Stimulated activated CD4-positive, alpha-beta T cell treated with anti-CD3 and anti-CD28 coated beads, Interleukin-2, amount 100 ng/mL, for 24 hours (primary cell): ENCODE measurements at places on chromosomes 1 and 21.

DNA sequence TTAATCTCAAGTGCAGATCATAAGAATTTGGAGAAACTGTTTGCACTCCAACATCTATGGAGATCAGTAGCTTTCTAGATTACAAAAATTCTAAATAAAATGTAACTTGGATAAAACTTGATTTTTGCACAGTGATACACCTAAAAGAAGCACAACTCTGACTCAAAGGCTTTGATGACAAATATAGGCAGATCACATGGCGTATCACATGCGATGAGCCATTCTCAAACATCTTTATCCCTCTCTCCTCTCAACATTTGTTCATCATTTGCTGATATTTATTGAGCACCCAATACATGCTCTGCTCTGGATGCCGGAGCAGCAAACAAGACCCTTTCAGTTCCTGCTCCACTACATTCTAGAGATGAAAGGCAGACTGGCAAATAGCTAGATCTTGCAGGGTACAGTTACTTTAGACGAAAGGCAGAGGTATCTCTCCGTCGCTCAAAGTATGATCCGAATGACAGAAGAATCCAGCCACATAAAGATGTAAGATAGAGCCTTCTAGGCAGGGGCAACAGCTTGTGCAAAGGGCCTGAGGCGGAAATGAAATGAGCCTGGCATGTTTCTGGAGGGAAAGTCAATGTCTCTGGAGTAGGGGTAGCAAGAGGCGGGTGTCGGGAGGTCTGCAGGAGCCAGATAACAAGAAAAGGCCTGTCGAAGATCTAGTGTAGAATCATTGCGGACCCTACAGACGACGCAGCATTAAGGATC is 145.8 kb upstream of the ERRFI1 start:
- no peak for DNase-seq

DNA sequence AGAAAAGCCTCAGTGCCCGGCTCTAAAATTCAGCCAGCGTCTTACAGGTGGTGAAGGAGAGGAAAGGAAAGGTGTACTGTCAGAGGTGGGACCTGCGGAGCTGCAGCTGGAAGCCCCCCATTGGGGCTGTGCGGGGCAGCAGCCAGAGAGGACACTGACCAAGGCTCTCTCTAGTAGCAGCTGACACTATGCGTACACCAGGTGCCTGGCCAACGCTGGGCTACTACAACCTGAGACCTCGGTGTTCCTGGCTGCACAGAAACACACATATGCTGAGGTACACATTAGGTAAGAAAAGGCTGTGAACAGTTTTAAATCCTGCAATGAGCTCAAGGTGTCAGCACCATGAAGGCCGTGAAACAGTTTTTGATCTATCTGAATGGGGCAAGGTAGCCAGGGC is 55.5 kb upstream of the EDN2 start:
- DNase-seq = no peak

DNA sequence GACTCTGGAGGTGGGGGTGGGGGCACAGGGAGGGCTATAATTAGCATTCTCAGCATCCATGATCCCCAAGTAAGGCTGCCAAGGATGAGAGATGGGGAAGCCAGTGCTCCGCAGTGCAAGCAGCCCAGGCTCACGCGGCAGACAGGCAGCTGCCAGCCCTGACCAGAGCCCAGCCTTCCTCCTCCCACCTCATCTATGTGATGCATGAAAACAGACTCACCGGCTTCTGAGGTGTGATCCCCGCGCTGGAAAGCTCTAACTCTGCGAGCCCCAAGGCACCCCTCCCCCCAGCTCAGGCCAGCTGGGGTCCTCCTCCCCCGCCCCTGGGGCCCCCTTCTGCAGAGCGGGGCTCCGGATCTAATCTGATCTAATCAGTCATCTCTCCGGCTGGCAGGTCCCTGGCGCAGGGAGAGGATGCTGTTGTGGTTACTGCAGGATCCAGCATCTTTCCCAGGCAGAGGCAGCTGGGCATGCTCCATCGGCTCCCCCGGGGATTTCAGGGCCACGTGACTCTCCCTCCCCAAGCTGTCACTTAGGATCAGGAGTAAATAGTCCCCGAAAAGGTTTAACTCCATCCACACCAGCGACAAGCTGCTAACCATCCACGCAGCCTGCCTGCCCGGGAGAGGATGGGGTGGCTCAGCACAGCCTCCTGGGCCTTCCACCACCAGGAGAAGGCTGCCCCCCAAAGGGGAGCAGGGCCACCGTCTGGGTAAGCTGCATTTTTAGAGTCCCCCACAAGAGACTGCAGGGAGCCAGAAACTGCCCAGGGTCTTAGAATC is at the start of gene PLEKHA6:
Gene PLEKHA6 (minus strand): TSS at position 456 of the 782 bp plus-strand sequence. CDS start 86,202 bp downstream, outside the sequence.
- DNase-seq = no peak

DNA sequence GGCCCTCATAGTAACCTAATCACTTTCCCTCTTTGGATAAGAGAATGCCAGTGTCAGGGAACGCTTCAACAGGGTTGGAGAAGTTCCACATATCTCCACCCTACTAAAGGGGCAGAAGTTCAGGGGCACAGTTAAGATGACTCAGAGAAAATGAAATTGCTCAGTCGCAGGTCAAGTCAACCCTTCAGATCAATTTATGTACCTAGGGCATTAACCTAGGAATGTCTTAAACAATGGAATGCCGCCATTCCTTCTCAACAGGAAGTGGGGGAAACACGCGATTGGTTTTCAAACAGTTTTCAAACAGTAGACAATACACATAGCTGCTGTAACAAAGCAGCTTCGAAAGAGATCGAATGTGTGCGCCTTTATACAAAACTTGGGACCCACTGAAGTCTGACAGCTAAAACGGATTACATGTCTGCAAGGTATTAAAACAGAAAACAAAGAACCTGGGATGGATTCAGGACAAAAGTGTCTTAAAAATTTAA is 897 bp downstream of the SLC25A24 start:
- no peak for DNase-seq

DNA sequence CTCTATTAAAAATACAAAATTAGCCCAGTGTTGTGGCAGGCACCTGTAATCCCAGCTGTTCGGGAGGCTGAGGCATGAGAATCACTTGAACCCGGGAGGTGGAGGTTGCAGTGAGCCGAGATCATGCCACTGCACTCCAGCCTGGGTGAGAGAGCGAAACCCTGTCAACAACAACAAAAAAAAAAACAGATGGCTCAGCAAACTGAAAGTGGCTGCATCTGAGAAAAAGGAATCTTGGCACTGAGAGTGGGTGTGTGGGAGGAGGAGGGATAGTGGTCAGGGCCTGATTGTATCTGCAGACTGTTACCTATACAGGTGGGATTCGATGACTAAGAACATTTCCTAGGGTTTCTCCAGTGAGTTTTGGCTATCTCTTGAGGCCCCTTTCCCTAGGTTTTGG is 122.2 kb upstream of the BARHL2 start:
- no peak for DNase-seq

DNA sequence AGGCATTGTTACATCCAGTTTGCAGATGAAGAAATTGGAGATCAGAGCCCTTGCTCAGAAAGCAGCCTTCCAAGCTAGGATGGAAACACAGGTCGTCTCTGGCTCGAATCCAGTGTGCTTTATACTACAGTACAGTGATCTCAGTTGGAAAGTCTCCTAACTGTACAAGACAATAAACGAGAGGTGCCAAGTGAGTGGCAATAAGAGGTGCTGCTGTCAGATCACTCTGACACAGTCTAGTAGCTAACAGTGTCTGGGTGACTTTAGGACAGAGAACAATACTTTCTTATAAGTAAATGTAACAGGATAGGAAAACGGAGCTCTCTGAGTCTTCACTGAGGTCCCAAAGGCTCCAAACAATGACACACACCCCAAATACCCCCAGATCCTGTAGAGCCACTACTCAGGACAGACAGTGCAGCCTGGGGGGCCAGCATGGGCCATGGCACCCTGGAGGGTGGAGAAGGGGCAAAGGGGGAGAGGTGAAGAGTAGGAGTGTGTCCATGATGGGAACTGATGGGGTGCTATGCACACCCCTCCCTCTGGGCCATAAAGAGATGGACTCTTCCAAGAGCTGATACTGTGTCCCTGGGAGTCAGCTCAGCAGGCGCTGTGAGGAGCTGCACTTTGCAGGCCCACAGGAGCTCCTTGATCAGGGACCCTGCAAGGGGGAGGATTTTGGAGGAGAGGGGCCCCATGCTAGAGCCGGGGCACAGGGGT is 3.3 kb downstream of the SH3BGR start:
- no peak for DNase-seq

- DNase-seq = no peak
Observed at GRCh38 chr21:33036430-33037162, 10.9 kb downstream of the OLIG2 start.

- no peak for DNase-seq
Observed at GRCh38 chr1:59499943-59500569, 203.2 kb downstream of the FGGY start.

GRCh38 chr1:27607239-27607804 is 3.4 kb upstream of the AHDC1 start:
- no peak for DNase-seq

DNA sequence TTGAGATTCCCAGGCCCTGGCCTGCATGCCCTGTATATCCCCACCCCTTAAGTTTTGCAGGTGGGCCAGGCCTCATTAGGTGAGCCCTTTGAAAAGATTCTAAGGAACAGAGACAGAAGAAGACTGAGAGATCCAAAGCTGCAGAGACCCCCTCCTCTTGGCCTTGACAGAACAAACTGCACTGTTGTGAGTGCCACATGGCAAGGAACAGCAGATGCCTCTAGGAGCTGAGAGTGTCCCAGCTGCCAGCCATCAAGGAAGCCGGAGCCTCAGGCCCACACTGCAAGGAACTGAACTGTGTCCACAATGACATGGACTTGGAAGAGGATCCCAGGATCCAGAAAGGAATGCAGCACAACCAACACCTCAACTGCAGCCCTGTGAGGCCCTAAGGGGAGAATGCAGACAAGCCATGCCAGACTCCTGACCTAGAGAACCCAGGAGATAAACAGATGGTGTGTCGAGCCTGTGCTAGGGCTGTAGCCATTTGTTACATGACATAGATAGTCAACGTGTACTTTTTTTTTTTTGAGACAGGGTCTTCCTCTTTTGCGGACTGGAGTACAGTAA is 182.7 kb downstream of the AJAP1 start:
- DNase-seq = no peak

GRCh38 chr1:87826681-87827251 is 498.1 kb downstream of the LMO4 start:
- DNase-seq = no peak

- DNase-seq = no peak
Observed at GRCh38 chr21:38931291-38931690, 125.6 kb downstream of the ETS2 start.

DNA sequence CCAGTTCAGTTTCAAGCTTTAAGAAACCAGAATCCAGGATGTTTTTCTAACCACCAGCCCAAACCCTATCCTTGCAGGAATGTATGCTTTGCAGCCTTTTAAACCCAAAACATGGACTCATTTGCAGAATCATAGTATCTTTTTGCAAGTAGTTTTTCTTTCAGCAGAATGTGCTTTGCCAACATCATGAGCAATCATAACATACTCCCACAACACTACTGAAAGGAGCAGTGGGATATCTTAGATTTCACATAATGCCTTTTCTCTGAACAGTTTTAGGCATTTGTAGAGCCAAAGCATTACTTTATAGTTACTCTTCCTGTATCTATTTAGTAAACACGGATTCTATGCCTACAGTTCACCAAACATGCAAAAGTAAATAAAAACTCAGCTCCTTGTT is 10.0 kb upstream of the SH2D2A start:
- DNase-seq = no peak

DNA sequence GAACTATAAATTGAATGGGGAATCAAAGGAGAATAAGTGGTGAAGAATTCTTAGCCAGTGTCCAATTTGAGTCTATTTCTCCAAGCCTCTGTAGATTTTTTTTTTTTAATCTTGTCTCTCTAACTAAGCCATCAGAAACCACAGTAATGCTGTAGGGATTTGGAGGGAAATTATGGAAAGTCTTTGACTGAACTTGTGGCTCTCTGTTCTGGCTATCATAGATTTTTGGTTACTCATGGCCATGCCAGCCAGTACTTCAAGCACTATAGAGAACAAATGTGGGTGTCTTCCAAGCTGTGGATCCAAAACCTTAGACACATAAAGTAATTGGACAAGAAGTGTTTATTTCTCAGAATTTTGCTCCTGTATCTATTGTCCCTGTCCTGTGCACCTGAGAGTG is 147.9 kb downstream of the LRRC40 start:
- DNase-seq = no peak

DNA sequence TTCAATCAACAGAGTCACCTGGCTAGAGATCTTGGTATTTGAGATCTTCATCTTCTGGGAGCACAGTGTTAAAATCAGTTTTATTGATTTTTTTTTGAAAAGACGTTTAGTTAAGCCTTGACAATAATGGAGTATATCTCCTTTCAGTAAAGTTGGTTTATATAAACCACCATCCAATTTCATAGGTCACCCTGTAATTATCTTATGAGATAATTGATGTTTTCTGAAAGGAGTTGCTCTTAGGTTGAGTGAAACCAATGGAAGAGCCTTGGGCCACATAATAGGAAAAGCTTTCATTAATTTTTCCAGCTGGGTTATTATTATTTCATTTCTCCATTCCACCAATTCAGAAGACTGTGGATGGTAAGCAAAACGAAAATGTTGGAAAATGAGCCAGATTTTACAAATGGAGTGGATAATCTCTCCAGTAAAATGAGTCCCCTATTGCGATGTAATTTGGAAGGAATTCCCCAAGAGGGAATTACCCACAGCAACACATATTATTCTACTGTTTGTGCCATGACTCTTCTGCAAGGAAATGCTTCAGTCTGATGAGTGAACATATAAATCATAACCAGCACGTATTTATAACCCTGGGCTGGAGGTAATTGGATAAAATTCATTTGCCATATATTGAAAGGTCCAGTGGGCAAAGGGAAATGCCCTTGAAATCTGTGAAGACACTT is 46.2 kb upstream of the TINAGL1 start:
- no peak for DNase-seq

- DNase-seq = no peak
Observed at GRCh38 chr1:53285969-53286760, 41.7 kb downstream of the LRP8 start.

DNA sequence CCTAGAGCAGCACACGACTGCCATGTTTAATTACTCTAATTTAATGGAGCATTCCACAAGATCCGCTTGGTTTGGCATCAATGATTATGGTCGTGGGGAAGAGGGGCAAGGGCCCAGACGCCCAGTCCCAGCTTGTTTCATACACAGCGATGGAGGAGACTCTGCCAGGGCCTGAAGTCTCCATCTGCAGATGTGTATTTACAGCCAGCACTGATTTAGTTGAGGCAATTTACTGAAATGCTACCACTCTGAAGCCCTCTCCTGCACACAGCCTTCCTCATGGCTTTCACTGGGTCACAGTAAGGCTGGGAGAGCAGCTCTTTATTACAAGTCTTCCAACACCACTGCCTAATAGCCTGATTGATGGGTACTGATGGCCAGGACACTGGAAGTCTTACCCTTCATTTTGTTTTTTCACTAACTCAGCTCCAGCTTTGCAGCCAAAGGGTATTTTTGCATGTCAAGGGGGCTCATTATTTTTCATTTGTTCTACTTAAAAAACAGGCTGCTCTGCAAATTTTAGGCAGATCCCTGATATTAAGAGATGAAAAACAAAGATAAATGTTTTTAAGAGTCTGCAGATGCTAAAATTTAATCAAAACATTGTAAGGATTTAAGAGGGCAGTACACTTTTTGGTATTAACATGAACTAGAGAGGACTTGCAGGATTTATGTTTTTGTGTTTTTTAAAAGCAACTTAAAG is 236.3 kb downstream of the SIPA1L2 start:
- no peak for DNase-seq
